Muscle of arm (tissue), 14 donors: ENCODE measurements at places on chromosomes 2 and 18. TPM values are rescaled to one million over a fixed set of nuclear protein-coding genes. Genes with fewer than 3 reads are reported as not detected.
A peak's percentile ranks its signal among the peaks of the same experiment; 100 is the strongest.

DNA sequence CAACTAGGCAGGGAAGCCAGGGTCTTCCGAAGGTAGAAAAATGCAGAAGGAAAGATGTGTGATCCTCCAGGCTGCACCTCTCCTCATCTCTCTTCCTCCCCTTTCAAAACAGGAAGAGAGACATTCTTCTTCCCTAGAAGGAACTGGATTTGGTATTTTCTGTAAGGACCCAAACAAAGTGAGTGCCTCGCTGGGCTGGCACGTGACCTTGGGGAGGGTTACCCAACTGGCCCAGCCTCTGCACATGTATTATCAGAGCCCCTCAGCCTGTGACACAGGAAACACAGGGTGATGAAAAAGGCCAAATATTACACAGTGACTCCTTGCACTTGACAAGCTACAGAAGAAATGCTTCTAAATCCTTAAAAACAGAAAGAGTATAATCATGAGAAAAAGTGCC lies 2.3 kb downstream of the HJURP start:
- DNase-seq: no peak

DNA sequence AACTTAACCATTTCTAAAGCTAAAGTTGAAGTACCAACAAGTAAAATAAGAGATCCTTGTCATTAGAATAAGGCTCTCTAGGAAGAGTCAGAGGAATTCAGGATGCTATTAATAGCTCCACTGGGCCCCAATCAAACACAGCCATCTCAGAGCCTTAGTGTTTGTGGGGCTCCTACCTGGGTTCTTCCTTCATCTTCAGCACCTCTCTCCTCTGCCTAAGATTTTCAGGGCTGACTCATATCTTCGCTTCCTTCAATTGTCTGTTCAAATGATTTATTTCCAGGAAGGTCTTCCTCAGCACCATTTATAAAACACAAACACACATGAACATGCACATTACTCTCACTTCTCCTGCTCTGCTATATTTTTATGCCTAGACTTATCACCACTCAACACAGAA lies 119.5 kb downstream of the COL6A3 start:
- no peak for DNase-seq

GRCh38 chr2:134420259-134420658 lies 166.4 kb downstream of the MGAT5 start:
- no peak for DNase-seq

GRCh38 chr2:67399144-67399543 lies 2.0 kb downstream of the ETAA1 start:
- DNase-seq: no peak

The DNAH6 gene
- 0.34 TPM for polyA plus RNA-seq

The RGPD3 gene
- 0.11 TPM for polyA plus RNA-seq

The CRYBA2 gene
- not detected for polyA plus RNA-seq

DNA sequence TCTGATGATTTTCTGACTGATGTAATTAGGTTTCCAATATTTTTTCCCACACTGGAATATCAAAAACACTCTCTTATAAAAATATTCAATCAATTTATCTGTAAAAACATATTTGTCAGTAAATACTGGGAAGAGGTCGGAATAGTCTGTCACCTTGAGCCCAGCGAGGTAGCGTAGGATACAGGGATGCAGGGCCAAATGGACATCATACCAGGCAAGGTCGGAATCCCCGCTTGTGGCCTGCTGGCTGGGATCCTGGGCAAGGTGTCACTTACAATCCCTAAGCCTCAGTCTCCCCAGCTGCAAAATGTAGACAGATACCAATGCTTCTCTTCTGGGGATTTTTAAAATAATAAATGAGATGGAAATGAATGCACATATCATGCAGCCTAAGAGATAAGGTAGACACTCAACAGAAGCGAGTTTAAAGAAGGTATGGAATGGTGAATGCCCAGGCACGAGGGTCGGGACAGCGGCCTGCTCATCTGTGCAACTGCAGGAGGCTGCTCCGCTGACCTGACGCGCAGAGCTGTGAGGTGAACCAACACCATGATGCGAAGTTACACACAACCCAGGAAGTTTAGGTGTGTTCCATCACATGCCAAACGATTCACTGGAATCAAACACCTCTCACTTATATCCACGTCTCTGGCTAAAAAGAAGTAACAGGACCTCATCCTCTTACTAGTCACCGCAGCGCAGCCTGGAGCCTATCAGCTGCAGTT lies 98.2 kb downstream of the EIPR1 start:
- DNase-seq: no peak

- peak; percentile 17 for DNase-seq
Measured at GRCh38 chr2:224062481-224063297, 23.6 kb upstream of the SERPINE2 start.

The HOXD8 gene
- 46.1 TPM for polyA plus RNA-seq

- DNase-seq: no peak
Measured at GRCh38 chr18:56148373-56148772, 490.0 kb downstream of the TXNL1 start.

GRCh38 chr2:217887841-217888701 lies 114.7 kb downstream of the TNS1 start:
- DNase-seq: no peak

- DNase-seq: no peak
Measured at GRCh38 chr18:74190086-74190485, 41.8 kb downstream of the TIMM21 start.

GRCh38 chr18:74172697-74173433 lies 24.5 kb downstream of the TIMM21 start:
- DNase-seq: no peak

DNA sequence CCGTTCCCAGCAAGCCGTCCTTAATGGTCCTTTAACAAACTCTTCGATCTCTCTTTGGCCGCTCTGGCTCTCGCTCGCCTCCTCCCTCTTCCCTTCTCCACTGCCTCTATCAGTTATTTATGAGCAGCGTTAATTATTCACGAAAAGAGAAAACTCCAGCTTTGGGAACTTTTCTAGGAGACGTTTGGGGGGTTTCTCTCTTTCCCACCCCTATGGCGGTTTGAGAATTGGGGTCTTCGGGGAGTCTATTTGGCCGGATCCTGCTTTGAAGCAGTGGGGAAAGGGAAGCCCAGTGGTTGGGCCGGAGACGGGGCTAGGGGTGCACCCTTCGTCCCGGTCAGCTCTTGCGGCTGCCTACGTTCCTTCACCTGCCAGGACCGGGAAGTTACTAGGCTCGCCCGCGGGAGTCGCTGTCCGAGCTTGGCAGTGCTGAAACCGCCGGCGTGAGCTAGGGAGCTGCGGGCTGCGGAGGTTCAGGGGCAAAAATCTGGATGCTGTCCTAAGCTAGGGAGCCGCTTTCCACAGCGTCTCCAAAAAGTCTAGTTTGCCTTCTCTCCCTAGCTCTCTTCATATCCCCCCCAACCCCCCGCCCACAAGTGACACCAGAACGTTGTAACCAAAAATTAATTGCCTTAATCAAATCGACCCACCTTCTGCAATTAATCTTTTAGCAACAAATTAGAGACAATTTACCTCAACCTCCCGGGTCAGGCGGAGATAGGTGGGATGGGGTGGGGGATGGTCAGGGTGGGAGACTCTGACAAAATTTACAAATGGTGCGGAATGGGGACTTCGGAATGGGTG lies 8.9 kb upstream of the SKOR2 start:
- peak; percentile 30 for DNase-seq

- DNase-seq: peak; percentile 53
Measured at GRCh38 chr2:71711133-71711855, 257.9 kb downstream of the DYSF start.

DNA sequence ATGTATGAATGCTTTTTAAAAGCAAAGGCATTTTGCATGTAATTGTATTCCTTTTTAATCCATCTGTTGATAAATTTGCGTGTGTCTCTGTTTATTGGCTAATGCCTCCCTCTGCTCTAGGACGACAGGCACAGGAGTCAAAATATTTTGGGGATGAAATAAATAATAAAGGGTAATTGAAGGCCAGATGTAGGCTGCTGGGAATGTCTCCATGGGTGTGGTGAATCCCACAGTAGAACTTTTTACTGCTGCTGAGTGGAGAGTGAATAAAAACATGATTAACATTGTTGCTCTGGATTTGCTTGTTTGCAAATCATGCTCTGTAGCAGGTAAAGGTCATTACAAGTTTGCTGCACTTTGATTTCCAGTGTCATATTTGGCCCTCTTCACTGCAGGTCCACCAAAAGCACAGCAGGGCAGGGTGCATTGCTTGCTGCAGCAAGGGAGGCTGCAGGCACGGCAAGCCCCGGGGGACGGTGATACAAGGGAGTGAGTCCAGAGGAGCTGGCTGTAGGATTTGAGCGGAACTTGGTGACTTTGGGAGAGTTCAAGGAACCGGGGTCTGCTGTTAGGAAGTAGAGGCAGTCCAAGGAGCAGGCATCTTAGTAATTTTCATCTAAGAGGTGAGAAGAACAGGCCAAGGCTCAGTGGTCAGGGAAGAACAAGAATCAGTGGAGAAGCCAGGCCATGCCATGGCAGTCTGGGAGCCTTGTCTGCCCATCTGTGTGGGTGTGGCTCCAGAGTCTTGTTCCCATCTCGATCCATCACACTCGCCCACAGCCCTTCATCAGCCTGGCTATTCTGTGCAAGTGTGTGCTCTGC lies 201.5 kb upstream of the RAB6C start:
- no peak for DNase-seq

The BIN1 gene
- polyA plus RNA-seq: 575 TPM

GRCh38 chr2:174873471-174873870 lies 109.2 kb upstream of the CHRNA1 start:
- DNase-seq: no peak

The MEIS1 gene
- polyA plus RNA-seq: 10.9 TPM

DNA sequence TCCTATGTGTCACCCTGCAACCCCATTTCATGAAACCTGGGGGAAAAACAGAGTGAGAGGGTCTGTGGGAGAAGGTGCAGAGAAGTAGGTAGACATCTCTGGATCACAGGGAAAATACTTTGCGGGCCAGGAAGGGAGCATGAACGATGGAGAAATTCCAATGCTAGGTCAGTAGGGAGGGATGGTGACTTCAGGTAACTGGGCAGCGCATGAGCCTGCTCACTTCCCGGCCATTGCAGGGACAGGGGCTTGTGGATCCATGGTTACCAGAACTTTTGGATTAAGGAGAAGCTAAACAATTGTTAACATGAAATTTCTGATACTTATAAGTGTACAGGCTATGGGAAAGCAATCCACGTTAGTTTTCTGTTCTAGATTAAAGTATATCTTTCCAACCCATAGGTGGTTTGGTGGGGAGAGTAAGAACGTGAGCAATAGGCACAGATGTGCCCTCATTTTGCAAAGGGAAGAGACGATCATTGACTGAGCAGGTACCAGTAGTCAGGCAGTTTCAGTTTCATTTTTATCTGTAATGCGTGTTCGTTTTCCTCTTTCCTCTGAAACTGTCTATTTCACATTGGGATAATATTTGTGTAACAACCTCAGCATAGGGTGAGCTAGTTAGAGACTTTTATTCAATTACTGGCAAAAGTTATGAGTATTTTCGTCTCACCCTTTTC lies 65.0 kb downstream of the NYAP2 start:
- DNase-seq: no peak

The ZBTB7C gene
- not detected for polyA plus RNA-seq

DNA sequence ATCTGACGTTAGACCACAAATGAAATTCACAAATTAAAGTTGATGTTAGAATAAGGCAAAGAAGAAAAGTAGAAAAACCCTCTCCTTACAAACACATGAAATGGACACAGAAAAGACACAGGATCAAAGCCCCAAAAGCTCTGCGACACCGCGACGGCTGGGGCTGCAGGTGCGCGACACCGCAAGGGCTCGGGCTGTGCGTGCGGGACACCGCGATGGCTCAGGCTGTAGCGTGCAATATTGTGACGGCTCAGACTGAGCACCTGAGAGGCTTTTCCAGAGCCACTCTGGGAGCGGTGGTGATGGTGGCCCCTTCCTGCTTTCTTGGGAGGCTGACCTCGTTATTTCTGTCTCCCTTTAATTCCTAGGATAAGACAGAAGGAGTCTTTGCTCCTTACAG lies 256.9 kb downstream of the TWIST2 start:
- DNase-seq: no peak

- DNase-seq: no peak
Measured at GRCh38 chr2:113240915-113241911, 37.5 kb downstream of the PAX8 start.

DNA sequence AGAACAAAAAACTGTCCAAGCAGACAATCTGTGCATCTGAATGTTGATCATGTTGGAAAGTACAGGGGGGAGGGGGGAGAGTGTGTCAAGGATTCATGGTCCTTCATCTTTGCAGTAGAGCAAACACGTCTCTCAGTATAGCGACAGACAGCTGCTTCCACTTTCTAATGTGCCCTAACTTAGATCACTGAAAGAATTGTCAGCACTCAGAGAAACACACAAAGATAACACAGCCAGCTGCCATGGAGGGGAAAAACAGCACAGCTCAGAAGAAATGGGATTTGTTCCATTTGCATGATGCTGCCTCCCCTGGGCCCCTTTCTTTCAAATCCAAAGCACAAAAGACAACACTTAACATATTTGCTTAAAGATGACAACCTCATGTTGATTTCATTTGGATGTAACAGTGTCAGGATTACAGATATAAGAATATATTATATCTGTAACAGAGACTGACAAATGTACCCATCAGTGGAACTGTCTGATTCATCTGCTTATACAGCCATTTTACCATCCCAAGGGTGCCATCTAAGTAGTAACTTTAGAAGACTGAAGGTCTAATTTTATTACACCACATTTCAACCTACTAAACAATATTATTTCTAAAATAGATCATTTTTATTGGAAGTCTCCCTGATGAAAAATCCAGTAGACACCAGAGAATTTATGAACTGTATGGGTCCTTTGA lies 17.7 kb downstream of the FIGN start:
- DNase-seq: no peak

GRCh38 chr18:22224339-22224738 lies 55.0 kb downstream of the GATA6 start:
- no peak for DNase-seq

- no peak for DNase-seq
Measured at GRCh38 chr2:950080-950966, at the start of gene SNTG2. TSS of gene SNTG2 (plus strand) at chr2:950849. CDS start at chr2:950997, 148 bp downstream.

GRCh38 chr2:37583402-37583801 lies 88.0 kb downstream of the CDC42EP3 start:
- DNase-seq: no peak

- no peak for DNase-seq
Measured at GRCh38 chr2:193267496-193268002, 1072.8 kb upstream of the TMEFF2 start.
